Urothelium cell line (cell line): ENCODE measurements at places on chromosomes 4 and X.

GRCh38 chrX:16188687-16189086 lies 21.4 kb downstream of the MAGEB17 start:
- DNase-seq, result no peak

DNA sequence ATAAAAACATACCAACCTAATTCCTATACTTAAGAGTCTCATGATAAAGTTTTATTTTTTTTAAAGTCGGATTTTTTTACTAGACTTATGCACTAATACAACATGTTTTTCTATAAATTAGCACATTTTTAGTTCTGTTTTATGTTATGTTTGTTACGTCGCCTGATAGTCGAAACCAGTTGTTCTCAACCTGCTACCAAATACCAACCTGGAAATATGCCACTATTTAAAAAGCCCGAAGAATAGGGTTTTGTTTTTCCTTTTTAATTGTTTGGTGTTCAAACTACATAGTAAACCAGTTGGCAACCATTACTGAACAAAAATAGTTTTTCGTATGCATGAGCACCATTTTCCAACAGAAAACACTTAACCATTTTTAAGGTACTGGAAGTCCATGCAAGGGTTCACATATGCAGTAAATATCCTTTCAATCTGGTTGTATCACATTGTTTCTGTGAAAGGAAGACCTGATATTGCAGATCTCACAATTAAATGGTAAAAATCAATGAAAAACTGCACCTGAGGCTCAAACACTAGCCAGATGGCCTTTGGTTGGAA lies 1.4 kb downstream of the WDFY3 start:
- DNase-seq, result no peak

GRCh38 chr4:90174621-90175023 lies 47.4 kb downstream of the CCSER1 start:
- no peak for DNase-seq

DNA sequence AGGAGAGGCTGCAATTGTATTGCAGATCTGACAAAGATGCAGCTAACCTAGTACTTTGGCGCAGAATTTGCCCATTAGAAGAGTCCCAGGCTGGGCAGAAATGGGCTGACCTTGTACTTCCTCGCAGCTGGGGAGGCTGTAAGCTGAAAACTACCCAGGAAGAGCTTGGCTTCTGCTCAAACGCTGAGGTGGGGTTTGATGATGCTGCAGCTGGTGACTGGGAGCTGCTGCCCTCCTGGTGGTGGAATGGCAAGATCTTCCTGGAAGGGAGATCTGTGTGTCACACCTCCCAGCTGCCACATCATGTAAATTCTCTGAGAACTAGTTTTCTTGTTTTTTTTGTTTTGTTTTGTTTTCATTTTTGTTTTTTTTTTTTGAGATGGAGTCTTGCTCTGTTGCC lies 17.4 kb downstream of the CCNG2 start:
- DNase-seq, result no peak

GRCh38 chr4:23232987-23233386 lies 540.2 kb downstream of the GBA3 start:
- no peak for DNase-seq

DNA sequence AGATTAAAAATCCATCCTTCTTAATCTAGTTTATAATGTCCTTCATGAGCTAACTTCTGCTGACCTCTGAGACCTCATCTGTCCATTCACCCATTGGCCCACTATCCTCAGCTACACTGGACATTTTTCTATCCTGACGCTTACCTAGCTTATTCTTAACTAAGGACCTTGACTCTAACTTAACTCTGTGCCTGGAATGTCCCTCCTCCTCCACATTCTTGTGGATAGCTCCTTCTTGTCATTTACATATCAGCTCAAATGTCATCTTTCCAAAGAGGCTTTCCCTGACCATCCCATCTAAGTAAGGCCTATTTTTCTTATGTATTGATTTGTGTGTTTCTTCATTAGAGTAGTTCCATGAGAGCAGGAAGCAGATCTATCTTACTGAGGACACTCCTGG lies 54.7 kb downstream of the ATXN3L start:
- DNase-seq, result no peak

GRCh38 chr4:173415885-173416653 lies 17.2 kb upstream of the SCRG1 start:
- DNase-seq, result no peak

DNA sequence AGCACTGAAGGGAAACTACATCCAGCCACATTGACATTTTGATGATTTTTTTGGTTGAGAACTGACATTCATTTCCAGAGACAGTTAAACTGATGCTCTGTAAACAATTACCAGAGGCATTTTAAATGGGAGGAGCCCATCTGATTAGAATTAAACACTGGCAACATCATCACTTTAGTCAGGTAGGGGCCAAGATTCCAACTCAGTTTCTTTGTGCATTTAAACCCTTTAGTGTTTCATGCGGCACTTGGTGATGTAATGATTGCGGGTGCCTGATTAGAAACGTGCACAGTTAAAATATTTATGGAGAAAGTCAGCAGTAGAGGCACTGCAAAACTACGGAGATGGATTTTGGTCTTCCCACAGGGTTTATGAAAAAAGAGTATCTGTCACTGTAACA lies 16.1 kb downstream of the TNIP3 start:
- no peak for DNase-seq

DNA sequence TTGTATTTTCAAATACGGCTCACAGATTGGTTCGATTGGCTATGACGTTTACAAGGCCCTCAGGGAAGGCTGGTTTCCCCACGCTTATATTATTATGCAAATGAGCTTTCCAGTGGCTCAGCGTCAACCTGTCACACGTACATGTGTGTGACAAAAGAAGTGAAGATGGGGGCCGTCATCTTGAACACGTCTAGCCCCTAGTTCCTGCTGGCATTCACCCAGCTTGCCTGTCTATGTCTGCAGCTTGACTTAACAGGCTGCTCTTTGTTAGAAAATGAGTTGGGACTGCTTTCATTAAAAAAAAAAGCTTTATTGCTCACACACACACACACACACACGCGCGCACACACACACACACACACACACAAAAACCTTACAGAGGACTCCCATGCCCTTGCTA lies 283.6 kb upstream of the CTSO start:
- DNase-seq, result no peak

DNA sequence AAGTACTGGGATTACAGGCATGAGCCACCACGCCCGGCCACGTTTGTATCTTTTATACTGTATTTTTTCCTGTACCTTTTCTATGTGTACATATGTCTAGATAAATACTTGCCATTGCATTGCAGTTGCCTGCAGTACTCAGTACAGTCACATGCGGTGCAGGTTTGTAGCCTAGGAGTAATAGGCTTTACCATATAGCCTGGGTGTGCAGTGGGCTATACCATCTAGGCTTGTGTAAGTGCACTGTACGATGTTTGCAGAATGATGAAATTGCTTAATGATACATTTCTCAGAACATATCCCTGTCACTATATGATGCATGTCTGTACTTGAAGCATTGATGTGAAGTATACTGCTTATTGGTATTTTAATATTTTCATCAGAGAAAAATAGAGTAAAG lies 115.4 kb upstream of the PUDP start:
- DNase-seq, result no peak
